Anterior cingulate cortex (tissue), 58 donors: ENCODE measurements at places on chromosomes 4 and X.

DNA sequence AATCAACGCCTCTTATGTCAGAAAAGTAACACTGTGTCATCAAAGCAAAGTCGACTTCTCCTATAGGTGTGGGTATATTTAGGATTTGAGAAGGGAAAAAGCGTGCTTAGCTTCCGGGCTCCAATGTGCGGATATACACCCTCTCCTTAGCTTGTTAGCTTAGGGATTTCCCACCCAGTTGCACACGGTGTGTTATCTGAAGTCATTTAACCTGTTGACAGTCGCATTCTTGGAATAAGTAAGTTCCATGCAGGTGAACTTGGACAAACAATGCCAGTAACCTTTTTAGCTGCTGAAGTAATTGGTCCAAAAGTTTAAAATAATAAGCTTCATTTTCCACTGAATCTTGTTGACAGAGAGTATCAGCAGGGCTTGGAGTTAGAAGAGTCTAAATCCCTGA is 113.7 kb downstream of the SHROOM3 start:
- no peak for DNase-seq

DNA sequence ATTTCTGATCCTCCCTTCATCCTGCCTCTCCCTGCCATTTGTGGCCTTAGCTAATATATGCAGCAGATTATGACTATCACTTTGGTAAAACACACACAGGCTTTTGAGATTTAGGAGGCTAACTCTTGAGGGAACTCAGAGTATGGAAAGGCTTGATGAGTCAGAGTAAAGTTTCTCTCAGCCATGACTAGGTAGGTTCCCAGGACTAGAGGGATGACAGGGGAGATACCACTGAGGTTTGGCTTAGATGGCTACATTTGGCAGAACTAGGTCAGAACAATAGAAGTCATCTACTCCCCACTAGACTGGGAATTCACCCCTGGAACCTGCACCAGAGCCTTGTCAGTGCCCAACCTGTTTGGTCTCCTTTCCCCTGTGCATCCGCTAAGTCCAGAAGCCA is 585.7 kb downstream of the TLL1 start:
- DNase-seq: no peak

DNA sequence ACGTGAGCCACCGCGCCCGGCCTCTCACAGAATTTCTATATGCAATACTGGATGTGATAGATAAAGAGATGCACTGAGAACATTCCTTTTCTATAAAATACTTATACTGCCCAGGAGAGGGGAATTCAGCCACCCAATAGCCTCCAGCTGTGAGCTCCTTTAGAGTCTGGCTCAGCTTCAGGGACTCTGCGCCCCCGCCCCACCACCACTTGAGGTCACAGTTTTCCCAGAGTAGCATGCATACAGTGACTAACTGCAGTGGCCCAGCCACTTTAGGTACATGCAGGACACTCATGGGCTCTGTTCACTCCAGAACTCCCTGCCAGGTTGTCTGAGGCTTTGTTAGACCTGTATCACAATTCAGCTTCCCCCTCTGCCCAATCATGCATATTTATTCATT is 144.4 kb upstream of the TET2 start:
- DNase-seq: no peak

DNA sequence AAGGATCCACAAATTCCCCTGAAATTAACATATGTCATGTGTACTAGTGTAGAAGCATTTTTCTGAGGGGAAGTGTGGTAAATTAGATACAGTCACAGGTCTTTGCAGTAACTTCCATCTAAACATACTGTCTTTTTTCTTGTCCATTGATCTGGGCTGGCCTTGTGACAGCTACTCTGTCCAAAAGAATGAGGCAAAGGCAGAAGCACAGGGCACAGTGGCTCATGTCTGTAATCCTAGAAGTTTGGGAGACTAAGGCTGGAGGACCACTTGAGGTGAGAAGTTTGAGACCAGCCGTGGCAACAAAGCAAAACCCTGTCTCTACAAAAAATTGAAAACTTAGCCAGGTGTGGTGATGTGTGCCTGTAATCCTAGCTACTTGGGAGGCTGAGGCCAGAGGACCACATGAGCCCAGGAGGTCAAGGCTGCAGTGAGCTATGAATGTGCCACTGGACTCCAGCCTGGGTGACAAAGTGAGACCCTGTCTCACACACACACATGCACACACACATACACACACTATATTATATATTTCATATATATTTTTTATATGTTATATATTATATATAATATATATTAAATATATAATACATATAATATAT is 47.6 kb downstream of the HAND2 start:
- no peak for DNase-seq

- no peak for DNase-seq
These were observed 98.9 kb upstream of the PJA1 start for GRCh38 chrX:69264158-69264581.

GRCh38 chr4:104879367-104879766 is 267.3 kb upstream of the TET2 start:
- DNase-seq: no peak

DNA sequence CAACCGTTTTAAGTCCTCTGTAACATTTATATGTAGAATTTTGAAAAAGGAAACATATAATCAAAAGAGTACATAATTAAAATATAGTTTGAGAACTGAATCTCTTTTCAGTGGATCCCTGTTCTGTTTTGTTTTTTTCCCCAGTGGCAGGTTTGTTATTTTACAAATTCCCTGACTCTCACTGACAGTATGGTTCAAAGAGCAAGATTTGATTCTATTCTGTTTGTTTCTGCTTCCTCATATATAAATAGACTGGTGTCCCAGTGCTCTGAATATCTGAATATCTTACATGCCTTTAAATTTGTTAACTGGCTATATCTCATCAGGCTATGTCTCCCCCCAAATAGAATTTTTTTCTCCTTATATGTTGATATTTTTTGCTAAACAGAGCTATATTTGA is 16.6 kb downstream of the SULT1E1 start:
- DNase-seq: no peak

DNA sequence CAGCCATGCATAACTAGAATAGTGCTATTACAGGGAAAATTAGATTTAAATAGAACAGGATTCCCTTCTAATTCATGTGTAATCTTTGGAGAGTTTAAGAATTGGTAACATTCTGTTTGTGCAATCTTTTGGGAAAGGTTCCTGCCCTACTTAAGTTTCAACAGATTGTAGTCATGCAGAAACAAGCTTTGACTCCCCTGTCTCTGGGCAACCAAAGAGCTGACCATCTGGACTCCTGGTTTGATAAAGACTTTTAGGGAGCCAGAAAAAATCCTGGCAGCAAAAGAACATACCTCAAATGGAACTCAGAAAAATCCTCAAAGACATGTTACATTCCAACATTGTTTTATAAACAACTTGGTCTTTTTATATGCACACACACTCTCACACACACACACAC is 191.1 kb upstream of the NEIL3 start:
- DNase-seq: no peak

DNA sequence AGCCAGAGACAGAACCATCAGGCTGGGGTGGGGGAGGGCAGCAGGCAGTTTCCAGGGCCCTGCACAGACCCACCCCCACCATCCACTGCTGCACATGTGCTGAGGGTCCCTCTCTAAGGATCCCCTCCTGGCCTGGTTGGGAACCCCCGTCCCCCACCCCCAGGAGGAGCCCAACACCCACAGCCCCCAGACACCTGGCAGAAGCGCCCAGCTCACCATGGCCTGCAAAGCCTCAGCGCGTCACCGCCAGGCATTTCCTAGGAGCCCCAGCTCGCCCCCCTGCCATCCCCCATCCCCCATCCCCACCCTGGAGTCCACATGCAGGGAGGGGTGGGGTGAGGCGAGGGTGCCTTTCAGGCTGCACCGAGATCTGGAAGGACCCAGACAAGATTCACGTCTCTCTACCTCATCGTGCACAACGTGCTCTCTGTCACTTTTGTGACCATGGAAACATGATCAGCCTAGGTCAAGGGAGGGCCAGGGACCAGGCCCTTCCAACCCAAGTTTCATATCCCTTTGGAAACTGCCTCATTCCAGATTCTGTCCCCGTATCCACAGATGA is 9.3 kb downstream of the MXD4 start:
- DNase-seq: no peak

DNA sequence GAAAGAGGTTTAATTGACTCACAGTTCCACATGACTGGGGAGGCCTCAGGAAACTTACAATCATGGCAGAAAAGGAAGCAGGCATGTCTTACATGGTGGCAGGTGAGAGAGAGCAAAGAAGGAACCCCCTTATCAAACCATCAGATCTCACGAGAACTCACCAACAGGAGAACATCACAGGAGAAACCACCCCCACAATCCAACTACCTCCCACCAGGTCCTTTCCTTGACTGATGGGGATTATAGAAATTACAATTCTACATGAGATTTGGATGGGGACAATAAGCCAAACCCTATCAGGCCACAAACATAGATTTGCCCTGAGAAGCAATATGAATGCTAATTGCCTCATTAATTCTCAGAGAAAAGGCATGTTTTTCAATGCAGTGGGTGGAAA is 138.2 kb upstream of the RAPGEF2 start:
- no peak for DNase-seq

GRCh38 chr4:142081025-142081424 is 444.6 kb downstream of the IL15 start:
- no peak for DNase-seq

- DNase-seq: no peak
These were observed 514.9 kb upstream of the LCORL start for GRCh38 chr4:18536428-18536827.
